ENCODE measurements at places on chromosomes 7 and 10.

GRCh38 chr7:7438851-7439250 lies 96.8 kb downstream of the COL28A1 start:
- DNase-seq = no peak

GRCh38 chr10:122499491-122499941 lies 38.2 kb downstream of the HTRA1 start:
- DNase-seq = no peak

GRCh38 chr10:61899997-61900828 lies 1.3 kb upstream of the ARID5B start:
- DNase-seq = peak; percentile 48

DNA sequence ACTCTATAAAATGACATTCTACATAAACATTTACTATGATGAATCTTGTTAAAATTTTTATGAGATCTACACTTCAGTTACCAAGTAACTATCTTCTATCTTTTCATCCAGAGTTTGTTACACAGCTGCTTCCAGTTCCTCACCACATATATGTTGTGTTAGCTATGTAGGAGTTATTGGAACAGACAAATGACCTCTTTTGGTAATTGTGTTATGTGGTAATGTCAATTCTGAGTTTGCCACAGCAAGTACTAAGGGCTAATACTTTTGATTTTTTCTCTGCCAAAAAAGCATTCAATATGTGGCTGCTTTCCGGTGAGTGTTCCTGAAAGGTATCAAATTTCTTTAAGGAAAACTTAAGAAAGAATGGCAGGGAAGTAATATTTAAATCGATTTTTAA lies 573.9 kb upstream of the PCDH15 start:
- no peak for DNase-seq

- DNase-seq = no peak
Measured at GRCh38 chr7:151117565-151117964, 31.3 kb downstream of the AGAP3 start.

DNA sequence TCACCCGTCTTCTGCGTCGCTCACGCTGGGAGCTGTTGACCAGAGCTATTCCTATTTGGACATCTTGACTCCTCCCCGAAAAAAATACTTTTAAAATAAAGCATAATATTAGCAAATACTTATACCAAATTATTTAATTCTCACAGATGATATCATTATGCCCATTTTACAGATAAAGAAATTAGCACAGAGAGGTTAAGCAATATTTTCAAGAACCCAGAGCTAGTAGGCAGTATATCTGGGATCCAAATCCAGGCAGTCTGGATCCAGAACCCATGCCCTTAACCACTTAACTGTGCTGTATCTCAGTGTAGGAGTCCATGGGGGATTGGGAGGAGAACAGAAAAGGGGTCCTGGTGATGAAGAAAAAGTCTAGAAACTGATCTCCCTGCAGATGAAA lies 6.1 kb downstream of the IQUB start:
- no peak for DNase-seq

DNA sequence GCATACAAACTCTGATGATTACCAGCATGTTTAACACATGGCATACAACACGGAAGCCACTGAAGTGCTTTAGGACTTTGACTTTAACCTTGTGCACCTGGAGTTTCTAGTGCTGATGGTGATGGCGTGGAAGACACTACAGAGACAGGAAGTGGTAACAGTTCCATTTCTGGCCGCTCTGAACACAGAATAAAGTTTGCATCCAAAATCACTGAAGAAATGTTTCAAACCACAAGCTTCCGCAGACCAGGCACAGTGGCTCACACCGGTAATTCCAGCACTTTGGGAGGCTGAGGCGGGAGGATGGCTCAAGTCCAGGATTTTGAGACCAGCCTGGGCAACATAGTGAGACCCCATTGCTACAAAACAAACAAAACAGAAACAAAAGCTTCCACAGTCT lies 40.3 kb upstream of the TNPO3 start:
- no peak for DNase-seq

GRCh38 chr10:14162061-14162460 lies 168.7 kb downstream of the FRMD4A start:
- no peak for DNase-seq

DNA sequence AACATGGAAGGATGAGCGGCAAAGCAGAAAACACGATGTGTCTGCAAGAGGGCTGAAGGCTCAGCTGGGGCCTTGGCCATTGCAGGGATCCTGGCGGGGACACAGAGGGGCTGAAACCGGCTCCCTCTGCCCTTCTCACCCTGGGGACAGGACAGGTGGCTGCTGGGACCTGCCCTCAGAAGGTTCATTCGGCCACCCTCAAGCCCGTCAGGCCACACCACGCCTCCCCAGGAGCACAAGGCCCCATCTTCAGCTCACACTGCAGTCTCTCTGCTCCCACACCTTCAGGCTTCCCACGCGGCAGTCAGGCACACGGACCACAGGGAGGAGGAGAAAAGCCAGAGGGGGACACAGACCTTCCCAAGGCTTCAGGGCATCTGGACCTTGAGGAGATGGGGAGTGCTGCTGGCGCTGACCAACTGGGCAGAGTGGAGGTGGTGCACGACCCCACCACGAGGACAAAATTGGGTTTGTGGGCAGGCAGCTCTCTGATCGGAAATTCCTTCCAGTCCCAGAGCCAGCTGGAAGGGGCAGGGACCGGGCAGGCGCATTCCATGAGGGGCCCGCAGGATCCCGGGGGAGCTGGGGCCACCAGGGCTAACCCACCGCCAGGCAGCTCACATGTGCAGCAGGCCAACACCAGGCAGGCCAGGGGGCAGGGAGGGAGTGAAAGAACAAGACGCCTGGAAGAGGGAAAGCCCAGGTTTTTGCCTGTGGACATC lies 104.0 kb downstream of the MAD1L1 start:
- no peak for DNase-seq

DNA sequence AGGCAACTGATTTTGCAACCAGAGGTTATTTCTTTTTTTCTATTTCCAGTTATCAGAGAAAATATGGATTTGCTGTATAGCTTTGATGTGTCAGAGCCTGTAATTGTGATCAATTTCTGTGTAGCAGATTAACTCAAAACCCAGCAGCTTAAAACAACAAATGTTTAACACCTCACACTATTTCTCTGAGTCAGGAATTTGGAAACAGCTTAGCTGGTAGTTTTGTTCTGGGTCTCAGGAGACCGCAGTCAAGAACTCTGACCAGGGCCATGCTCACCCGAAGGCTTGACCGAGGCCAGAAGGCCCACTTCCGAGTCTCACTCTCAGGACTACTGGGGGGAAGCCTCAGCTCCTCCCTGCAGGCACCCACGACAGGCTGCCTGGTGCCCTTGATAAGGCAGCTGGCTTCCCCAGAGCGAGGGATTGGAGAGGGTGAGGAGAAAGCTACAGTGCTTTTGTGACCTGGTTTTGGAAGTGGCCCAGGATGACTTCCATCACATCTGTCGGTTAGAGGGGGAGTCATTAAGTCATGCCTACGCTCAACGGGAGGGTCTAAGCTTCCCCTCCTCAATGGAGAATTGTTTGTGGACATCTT lies 105.7 kb upstream of the SHH start:
- DNase-seq = no peak

- no peak for DNase-seq
Measured at GRCh38 chr10:93073539-93074146, at the start of gene CYP26A1. Gene CYP26A1, plus strand, starts transcription at chr10:93073893. Its CDS starts 42 bp downstream, at chr10:93073935.

GRCh38 chr7:85014936-85015660 lies 171.8 kb downstream of the SEMA3D start:
- DNase-seq = no peak

GRCh38 chr7:140610204-140611165 lies 30.1 kb downstream of the DENND2A start:
- DNase-seq = no peak

- DNase-seq = no peak
Measured at GRCh38 chr7:133770863-133771492, 356.2 kb upstream of the LRGUK start.

GRCh38 chr10:121089434-121089833 lies 238.3 kb downstream of the WDR11 start:
- no peak for DNase-seq

- DNase-seq = peak; percentile 75
Measured at GRCh38 chr10:95467162-95467599, 94.0 kb downstream of the SORBS1 start.

- peak; percentile 55 for DNase-seq
Measured at GRCh38 chr10:45280113-45280760, 35.2 kb downstream of the OR13A1 start.

DNA sequence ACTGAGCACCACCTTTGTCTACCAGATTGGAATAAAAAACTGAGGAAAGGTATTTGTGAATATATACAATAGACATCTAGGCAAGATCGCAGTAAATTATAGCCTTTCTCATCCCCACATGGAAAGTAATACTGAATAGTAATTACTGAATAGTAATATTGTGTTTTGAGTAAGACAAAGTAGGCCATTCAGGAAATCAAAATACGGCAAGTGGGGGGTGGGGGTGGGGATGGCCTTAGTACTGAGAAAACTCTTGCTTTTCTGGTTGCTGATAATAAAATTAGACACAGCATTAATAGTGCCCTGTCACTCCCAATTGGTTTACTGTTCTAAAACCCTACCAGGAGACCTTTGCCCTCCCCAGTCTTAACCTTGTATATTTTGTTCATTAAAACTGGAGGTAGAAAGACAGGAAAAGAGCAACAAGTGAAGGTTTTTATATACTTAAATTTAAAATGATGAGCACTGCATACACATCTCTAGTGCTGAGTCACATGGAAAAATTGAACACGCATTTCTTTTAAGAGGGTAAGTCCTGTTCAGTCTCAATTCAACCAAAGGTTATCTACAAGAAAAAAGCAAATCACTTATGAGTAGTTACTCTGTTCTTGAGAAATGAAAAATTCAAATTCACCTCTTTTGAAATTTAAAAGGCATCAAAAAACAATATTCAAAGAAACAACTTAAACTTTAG lies 65.6 kb downstream of the IGF2BP3 start:
- DNase-seq = no peak

DNA sequence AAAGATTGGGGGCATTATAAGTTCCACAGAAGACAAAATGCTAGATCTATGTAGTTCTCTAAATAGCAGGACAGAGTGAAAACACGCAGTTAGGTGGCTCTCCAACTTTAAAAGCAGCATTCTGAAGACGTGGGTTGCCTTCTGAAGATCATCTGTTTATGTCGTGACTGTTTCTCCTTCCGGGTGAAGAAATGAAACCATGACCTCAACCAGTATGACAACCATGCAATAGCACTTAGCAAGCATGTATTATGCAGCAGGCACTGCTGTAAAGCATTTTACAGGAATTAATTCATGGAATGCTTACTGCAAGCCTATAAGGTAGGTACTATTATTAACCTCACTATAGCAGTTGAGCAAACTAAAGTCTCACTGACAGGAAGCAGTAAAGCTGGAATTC lies 125.2 kb downstream of the SLC25A13 start:
- no peak for DNase-seq

- no peak for DNase-seq
Measured at GRCh38 chr10:6065406-6065805, 3.2 kb upstream of the IL2RA start.

DNA sequence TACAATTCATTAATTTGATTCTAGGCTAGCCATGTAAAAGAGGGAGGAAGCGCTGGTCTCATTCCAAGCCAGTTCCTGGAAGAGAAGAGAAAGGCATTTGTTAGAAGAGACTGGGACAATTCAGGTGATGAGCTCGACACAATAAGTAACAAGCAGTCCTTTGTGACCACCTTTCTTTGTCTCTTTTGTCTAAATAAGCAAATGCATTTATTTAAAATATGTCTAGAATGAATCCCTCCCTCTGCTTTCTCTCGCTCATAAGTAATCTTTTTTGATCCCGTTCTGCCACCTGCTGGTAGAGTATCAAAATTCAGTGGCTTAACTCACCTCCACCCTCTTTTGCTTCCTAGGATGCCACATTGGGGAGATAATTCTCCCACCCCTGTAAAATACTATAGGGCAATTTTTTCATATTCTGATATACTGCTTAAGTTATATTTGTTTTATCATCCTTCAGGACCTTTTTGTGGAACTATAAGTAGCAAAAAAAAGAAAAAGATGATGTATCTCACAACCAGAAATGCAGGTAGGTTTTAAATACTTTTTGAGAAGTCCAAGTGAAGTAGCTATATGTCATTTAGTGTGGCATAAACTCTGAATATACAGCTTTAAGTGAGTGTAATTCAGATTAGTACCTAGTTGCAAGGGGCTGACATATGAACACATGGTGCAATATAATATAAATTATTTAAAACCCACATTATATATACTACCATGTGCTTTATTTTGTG lies 91.5 kb downstream of the GSDME start:
- DNase-seq = no peak

DNA sequence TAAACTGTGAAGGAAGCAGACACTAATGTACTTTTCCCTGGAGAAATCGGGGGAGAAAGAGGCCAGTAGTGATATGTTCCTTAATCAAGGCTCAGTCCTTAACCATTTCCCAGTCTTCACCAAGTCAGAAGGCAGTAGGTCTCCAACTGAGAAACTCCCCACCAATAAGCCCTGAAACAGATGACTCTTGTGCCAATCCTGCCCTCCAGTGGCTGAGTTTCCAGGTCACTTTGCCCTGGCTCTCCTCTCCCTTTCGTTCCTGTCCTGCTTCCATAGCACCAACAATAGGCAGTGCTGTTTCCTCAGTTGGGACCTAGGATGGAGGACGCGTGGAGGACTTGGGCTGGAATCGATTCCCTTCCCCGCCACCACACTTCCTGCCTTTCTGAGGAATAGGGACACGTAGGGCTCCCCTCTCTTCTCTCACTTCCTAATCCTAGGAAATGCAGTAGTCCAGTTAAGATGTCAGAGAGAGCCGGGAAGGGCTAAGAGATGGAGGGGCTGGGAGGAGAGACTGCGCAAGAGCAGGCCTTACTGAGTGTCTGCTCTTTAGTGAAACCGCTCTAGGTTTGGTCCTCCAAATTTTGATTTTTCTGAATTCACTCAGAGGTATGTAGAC lies 23.4 kb downstream of the ATOH7 start:
- no peak for DNase-seq

GRCh38 chr7:55493408-55493807 lies 78.9 kb downstream of the VOPP1 start:
- DNase-seq = no peak

DNA sequence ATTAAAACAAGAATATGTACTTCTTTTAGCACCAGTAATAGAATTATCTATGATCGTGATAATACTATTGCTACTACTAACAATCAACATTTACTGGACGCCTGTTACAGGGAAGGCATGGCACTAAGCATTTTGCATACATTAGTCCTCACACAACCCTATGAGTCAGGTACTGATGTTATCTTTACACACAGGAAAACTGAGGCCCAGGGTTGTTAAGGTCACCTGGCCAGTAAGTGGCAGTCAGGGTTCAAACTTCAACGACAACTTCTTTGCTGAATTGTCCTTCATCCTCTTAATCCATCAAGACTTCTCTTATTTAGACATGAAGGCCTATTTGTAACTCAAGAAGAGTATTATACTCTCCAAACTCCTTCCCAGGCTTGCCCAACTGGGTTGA lies 41.9 kb upstream of the ACSL5 start:
- no peak for DNase-seq

- DNase-seq = no peak
Measured at GRCh38 chr10:132664407-132664806, 121.5 kb downstream of the NKX6-2 start.

DNA sequence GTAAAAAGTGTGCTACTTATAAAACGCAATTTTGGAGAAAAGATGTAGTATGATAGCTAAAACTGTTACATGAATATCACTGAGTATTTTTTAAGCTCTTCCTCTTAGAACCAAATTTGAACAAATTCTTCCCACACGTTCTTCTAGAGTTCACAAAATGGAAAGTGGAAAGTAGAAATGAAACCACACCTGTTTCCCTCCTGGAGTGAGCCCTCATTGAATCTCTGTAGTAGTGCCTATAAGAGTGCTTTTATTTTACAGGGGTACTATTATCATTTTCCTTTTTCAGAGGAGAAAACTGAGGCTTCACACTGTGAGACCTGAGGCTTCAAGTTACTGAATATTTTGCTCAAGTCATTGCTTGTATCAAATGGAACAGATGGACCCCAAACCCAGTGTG lies 393.0 kb downstream of the NRG3 start:
- no peak for DNase-seq

Data from right cardiac atrium (tissue), 5 donors.